ENCODE measurements at places on chromosomes 2 and 18. TPM values are rescaled to one million over a fixed set of nuclear protein-coding genes. Genes with fewer than 3 reads are reported as not detected.

DNA sequence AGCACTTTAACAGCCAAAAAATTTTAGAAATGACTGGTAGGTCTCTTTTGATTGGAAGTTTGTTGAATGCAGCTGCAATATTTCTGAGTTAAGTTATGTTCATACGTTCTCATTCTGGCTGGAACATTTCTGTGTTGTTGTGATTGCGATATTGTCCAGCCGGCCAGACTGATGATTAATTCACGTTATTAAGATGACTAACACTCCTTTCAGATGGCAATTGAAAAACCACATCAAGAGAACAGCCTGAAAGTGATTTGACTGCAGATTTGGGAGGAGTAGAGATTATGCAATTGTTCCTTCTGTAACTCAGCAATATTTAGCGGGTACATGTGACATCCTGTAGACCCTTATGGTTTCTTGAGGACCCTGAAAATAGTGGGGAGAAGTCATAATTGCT, 133.7 kb downstream of the FBXO15 start:
- DNase-seq, result peak; percentile 84

- DNase-seq, result no peak
These were observed 61.6 kb upstream of the NCOA1 start for GRCh38 chr2:24429197-24430074.

DNA sequence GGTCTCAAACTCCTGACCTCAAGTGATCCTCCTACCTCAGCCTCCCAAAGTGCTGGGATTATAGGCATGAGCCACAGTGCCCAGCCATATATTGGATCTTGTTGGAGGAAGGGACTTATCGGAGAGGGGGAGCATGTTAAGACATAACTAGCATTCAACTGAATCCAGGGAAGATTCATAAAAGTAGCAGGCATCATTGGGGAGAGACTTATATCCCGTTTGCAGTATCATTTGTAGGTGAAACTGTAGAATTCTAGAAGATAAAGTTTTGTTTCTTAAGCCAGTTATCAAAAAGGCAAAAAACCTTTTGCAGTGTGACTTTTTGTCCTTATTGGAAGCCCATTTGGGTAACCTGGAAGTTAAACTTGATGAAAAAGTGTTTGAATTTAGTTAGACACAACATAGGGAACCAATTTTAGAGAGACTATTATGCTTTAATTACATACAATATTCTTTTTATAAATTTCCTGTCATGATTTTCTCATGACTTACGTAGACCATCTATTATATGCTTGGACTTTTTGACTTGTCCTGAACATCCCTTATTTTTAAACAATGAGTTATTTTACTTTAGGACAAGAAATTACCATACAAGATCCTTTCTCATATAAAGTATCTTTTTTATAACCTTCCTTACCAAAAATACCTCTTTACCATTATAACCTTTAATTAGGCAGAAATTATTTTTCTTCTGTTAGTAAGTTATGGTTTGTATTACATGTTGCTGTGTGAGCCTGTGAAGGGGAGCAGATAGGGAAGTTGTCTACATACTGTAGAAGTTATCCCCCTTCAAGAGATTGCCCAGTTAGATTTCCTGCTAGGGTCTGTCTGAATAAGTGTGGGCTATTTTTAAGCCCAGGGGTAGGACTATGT, 20.3 kb downstream of the RAB3GAP1 start:
- no peak for DNase-seq

The POTEI gene
- under 0.01 TPM for total RNA-seq

DNA sequence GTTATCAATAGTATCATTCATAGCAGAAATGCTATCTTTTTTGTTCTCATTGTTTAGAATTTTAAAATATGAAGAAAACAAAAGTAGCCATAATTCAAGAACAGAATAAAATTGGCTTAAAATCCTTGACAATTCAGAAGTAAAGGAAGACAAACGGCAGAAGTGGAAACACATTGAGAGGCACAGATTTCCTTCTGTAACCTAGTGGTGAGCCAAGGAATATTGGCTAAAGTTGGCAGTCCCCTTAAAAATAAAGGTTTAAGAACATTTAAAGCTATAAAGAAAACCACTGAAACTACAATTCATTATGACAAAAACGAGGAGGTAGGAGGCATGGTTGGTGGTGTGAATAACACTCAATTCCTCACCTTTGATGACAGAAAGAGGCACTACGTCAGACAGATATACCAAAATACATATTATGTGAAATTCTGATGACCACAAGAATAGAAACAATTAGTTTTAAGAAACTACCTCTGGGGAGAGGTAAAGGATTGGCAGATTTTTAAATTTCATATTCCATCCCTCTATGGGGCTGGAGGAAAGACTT, 42.3 kb downstream of the SFT2D3 start:
- DNase-seq, result no peak

GRCh38 chr18:57811477-57812125, 8.5 kb upstream of the ATP8B1 start:
- peak; percentile 56 for DNase-seq

DNA sequence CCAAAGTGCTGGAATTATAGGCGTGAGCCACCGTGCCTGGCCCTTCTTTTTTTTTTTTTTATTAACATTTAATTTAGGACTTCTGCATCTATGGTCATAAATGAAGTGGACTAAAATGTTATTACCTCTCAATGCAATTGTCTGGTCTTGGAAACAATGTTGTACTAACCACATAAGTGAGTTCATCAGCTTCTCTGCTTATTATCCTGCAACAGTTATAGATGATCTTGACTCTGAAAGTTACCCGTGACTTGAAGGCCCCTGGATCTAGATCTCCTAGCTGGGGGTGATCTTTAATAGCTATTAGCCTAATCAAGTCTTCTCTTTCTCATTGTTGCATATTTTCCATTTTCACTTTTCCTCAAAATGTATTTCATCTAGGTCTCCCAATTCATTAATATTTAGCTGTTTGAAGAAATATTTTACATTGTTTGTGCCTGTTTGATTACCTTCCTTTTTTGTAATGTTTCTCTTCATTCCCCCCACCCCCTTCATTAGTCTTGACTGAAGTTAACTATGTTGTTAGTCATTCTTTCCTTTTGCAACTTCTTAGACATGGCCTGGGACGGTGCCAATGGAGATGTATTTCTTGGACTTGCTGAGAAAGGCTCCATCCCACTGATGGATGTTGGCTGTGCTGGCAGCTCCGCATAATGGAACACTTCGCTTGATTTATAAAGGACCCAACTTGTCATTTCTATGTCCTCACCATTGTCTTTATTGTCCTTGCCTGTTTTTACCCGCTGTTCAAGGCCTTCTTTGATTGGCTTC, 141.6 kb upstream of the RIOK3 start:
- peak; percentile 80 for DNase-seq

- DNase-seq, result no peak
These were observed 143.3 kb downstream of the CYP26B1 start for GRCh38 chr2:72004201-72004915.

DNA sequence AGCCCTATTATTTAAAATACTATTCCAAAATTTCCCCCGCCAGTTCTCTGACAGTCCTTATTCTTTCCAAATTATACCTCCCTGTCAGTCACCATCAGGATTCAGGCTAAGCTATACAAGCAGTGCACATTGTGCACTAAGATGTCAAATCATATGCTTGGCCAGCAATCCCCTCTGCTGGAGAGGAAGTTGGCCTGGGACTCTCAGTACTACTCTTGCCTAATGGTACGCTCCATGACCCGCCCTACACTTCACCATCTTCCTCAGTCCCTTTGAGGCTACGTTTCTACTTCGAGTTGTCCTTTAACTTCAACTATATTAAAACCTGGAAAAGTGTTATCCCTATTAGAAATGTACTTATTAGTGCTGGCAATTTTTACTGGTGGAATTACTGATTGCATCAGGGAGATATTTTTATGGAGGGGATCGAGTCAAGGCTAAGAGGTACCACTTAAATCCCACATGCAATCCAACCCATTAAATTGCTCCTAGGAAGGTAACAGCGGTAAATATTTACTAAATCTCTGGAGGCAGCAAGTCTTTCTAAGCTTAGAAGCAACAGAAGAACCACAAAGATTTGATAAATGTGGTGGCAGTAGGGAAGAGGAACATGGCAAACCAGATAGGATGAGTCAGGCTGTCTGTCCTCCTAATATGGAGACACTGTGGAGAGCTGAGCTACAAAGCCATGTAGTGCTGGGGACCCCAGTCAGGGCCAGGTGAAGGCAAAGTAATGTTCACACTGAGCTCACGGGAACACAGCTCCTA, 2.7 kb downstream of the USP40 start:
- peak; percentile 78 for DNase-seq

The ZNG1B gene
- total RNA-seq, result 29.4 TPM

The DTNB gene
- 4.8 TPM for total RNA-seq

- peak; percentile 1 for DNase-seq
These were observed 443.9 kb upstream of the ZNF804A start for GRCh38 chr2:184154438-184154837.

The DCDC2C gene
- not detected for total RNA-seq

GRCh38 chr18:49612515-49613033, 50.7 kb downstream of the LIPG start:
- no peak for DNase-seq

DNA sequence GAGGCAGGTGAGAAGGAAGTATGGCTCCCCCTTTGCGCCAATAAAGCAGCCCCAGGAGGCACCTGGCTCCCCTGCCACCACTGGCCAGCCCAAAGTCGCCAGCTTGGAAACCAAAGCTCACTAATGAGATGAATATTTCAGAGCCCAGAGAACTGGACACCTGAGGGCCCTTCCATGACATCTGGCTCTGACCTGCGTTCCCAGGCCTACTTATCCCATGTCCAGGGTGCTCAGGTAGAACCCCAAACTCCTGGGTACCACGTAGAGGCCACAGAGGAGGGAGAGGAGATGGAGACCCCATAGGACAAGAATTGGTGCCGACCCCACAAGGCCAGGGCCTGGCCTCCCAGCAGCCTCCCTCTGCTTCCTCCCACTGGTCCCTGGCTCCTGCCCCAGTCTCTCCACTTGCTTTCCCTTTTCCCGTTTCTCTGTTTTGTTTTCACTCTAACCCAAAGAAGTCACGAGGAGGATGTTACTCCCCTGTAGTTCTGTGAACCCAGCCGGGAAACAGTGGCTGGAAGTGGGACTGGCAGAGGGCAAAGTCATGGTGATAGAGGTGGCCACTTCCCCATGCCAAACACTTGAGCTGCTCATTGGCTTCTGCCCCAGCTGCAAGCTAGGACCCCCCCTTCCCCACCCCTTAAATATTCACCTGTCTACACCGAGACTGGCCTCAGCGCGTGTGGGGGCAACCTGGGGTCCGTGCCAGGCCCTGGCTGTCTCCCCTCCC, 820 bp downstream of the TMBIM1 start:
- peak; percentile 61 for DNase-seq

GRCh38 chr2:233919938-233920337, 2.8 kb downstream of the TRPM8 start:
- DNase-seq, result peak; percentile 6

GRCh38 chr2:27715318-27716210, 51.9 kb downstream of the SLC4A1AP start:
- peak; percentile 52 for DNase-seq

- no peak for DNase-seq
These were observed 255.1 kb upstream of the TMEM200C start for GRCh38 chr18:6150430-6150829.

The CHMP1B gene
- 38.7 TPM for total RNA-seq

DNA sequence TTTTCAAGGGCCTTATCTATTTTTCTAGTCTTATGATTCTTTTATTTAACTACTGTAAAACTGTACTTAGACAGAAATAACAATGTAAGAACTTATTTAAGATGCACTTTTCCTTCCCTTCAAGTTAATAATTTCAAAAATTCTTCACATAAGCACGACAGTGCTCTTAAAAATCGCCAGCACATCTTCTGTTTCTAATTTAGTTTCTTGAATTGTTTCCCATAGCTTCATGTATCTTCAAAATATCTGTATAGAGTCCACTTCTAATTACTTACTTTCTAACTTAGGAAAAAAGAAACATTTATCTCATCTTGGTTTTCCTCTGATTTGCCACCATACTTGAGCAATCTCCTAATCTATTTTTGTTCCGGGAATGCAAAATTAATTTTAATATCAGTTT, 196.1 kb downstream of the BABAM2 start:
- no peak for DNase-seq

The HNMT gene
- 64.4 TPM for total RNA-seq
